ENCODE measurements at places on chromosomes 12 and 14. TPM values are rescaled to one million over a fixed set of nuclear protein-coding genes. Genes with fewer than 3 reads are reported as not detected.

- DNase-seq = no peak
Measured at GRCh38 chr14:32018391-32019092, 58.6 kb upstream of the ARHGAP5 start.

DNA sequence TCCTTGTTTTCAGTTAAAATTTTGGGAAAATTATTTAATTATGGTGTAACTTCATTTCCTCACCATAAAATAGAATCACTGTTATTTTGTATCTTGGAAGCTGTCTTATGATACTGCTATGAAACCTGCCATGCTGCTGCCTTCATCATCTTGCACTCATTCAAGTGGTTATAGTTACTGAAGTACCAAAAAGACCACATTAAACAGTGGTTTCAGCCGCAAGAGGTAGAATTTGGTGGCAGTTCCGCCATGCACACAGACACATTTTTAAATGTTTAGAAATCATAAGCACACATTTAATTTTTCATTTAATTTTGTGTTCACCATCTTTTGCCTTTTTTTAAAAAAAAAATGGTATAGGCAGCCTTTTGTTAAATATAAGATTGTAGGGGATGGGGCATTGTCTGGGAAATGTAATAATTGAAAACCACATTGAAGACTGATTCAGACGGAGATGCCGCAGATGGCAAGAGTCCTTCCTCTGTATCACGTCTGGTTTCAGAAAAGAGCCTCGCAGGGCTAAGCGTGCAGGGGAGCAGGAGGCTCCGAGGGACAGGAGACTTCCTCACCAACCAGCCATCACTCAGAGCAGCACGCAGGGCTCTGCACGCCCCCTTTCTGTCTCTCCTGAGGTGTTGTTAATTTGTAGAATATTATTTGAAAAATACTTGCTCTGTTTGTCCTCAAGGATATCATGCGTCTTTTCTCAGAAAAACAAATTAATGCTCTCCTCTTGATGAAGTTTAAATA lies 115.2 kb upstream of the PELI2 start:
- no peak for DNase-seq

- no peak for DNase-seq
Measured at GRCh38 chr12:109527489-109528123, 45.7 kb downstream of the MMAB start.

DNA sequence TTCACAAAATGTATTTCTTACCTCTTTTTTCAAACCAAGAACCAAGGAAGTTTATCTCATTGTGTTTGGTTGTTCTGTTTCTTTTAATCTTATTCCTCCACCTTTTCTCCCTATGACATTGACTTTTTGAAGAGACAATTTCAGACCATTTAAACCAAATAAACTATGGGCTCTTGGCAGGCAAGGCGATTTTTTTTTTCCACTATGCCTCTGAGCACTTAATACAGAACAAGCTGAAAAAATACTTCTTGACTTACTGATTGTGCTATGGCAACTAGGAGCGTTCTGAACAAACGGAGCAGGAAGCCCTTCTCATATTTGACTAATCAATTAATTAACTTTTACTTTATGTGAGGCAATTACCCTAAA lies 98.0 kb downstream of the ZNF664 start:
- no peak for DNase-seq

DNA sequence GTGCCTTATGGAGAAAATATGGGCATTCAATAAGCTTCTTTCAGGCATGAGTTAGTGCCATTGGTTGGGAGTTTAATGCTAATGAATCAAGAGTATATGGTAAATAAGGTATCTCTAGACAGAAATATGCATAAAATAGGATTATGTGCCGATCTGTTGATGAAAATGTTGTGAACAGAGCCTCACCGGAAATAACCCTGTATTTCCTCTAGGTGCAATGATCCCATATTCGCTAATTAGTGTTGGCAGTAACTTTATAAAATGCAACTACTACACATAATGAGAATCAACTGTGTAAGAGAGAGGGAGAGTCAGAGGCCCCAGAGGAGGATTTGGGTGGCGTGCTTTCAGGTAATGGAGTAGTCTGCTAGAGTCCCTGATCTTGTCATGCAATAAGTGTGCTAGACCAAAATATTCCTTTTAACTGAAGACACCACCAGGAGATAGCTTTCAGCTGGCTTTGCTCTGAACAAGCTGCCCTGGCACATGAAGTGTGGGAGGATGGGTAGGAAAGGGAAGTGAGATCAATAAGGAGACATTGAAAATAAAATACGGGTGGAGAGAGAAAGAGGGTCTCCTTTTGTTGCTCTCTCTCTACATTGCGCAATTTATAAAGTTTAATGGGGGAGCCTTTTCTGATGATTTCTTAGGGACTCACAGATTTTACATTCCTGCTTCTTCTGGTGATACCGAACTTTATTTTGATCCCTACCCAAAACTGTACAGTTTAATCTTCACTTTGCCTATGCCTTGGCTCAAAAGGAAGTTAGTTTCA lies 68.6 kb upstream of the PLXNC1 start:
- DNase-seq = no peak

The TAS2R31 gene
- total RNA-seq = 4.3 TPM

DNA sequence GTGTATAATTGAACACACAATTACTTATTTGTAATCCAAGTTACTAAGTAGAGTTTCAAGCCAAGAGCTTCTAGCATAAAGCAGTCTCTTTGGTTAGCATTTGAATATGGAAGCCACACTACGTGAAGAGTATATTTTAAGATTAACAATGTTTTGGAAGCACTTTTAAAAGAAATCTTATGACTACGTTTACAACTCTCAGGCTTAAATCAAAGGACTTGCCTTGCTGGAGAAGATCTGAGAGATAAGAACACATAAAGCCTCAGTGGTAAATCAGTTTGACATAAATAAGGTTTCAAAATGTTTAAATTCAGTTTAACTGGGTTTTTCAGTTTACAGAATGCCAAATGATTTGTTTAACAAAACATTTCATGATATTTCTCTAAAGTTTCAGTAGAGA lies 161.9 kb upstream of the PDE3A start:
- DNase-seq = no peak

DNA sequence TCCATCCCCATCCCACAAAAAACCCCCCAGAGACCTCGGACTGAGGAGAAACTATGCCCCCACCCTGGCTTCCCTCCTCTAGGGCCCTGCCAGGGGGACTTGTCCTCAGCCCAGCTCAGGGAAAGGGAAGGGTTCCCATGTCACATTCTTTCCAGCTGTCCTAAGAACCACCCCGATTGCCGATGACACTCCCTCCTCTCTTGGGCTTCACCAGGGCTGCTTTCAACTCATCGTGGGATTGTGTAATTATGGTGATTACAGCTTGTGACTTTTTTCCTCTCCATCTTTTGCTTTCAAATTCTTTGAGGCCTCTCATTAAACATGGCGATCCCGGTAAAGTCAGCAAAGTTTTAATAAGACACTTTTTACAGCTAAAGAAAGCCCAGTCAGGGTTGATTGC lies 344.0 kb downstream of the DPF3 start:
- DNase-seq = no peak

- no peak for DNase-seq
Measured at GRCh38 chr14:105059925-105060565, 5.2 kb downstream of the GPR132 start.

- DNase-seq = no peak
Measured at GRCh38 chr14:75941030-75941429, 40.8 kb downstream of the TGFB3 start.

DNA sequence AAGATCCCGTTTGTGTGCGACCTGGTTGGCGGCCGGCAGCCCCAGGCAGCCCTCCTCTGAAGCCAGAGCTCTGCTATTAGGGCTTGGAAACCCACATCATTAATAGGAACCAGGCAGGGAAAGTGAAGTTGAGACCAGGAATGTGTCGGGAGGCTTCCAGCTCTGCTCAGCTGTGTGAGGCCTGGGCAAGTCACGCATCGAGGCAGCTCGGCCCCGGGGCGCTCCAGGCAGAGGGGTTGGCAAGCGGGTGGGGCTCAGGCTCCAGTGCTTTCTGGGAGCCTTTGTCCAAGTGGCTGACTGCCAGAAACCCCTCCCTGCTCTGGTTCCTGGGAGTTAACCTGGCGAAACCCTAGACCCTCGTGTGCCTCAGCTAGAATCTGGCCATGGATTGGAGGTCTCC lies 1151.7 kb downstream of the VRK1 start:
- no peak for DNase-seq

- no peak for DNase-seq
Measured at GRCh38 chr12:121849665-121850064, 9.0 kb downstream of the HPD start.

All from Caco-2 (cell line).